Activated effector memory CD4-positive, alpha-beta T cell treated with Interleukin-2 at 50 U/mL for 16 hours (primary cell): ENCODE measurements at places on chromosomes 1 and 21.

DNA sequence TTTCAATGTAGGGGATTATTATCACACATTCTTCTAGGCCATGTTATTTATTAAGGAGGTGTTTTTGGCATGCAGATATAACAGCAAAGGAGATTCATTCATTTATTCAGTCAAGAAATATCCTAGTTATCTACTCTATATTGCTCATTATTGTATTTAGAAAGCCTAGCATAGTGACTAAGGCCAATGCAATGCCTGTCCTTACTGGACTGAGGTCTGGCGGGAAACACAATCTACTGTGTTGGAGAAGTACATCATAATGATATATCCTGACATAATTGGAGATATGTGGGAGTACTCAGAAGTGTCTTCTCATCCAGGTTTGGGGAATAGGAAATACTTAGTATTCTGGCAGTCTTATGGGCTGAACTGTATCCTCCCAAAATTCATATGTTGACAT lies 421.5 kb upstream of the USP24 start:
- no peak for DNase-seq

DNA sequence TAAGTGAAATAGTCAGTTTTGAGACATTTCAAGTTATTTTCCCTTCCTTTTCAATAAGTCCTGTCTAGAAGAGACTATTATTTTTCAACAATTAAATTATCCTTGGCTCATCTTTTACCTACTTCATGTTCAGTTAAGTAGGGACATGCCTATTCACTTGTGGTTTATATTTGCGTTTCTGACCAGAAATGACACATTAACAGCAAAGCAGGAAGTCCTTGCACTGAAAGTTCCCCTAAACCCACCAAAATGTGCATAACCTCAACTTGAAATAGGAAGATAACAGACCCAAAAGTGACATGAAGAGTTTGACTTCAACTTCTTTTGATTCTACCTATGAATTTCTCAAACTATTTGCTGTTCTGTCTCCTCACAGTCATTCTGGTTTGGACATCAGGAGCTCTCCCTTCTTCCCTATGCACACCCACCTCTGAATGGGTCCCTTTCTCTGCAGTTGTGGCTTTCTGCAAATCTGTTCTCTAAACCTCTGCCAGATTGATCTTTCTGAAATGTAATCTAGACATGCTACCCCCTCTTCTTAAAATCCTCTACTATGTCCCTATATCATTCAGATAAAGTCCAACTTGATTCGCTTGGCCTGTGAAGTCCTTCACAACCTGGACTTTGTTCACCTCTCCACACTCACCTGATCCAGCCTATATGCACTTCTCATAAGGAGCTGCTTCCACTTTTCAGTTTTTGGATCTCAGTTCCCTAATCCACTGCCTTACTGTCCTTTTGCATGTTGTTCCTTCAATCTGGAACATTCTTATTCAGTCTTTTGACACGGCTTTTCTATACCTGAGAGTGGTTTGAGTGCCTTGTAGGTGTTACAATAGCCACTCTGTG lies 661.5 kb upstream of the ADGRL4 start:
- no peak for DNase-seq

DNA sequence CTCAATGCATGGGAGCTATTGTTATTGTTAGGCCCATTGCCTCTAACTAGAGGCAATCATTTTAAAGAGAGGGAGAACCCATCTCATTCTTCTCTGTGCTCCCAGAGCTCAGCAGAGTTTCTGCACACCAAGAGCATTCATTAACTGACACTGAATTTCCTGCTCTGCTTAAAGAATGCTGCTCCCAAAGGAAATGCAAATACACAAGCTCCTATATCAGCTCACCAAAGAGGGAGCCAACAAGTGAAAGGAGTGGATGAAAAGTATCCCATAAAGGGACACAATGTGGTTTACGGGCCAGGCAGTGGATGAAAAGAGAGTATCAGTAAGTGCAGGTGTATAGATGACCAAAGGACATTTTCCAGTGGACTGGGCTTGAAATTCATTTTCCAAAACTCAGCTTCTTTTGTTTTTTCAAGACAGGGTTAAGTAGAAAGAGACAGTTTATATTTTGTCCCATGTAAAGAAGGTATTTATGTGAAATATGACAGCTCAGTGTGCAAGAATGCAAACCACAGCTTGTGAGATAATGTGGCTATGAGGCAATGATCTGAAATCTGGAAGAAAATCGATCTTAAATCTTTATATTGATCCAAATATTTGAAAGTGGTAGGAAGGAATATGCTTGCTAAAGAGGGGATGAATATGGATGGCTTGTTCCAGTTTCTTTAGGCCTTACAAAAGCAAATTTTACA lies 207.7 kb upstream of the CAMK1G start:
- no peak for DNase-seq

- no peak for DNase-seq
These were observed 32.3 kb upstream of the ETS2 start for GRCh38 chr21:38773099-38774061.

- DNase-seq, result no peak
These were observed 82.3 kb upstream of the TIAM1 start for GRCh38 chr21:31426235-31426797.

GRCh38 chr1:228875741-228876140 lies 140.5 kb downstream of the RHOU start:
- DNase-seq, result no peak

- DNase-seq, result no peak
These were observed 33.9 kb upstream of the IPO9 start for GRCh38 chr1:201795066-201795465.

DNA sequence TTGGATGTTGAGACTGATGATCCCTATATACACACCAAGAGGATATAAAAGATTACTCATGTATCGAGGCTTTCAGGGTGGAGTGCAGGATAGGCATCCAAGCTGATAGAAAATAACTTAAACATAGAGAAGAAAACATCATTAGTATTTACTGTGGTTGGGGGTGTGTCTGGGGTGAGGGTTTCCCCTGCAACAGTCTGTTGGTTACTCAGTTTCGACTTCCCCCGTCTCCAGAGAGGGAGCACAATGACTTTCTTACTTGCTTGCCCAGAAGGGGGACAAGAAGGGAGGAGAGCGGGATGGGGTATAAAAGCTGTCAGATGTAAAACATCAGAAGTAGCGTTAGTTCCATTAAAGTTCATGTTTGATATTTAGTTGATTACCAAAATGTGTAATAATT lies 717.4 kb upstream of the ZP4 start:
- DNase-seq, result no peak

GRCh38 chr1:15610167-15610566 lies 7.1 kb upstream of the DDI2 start:
- DNase-seq, result no peak

DNA sequence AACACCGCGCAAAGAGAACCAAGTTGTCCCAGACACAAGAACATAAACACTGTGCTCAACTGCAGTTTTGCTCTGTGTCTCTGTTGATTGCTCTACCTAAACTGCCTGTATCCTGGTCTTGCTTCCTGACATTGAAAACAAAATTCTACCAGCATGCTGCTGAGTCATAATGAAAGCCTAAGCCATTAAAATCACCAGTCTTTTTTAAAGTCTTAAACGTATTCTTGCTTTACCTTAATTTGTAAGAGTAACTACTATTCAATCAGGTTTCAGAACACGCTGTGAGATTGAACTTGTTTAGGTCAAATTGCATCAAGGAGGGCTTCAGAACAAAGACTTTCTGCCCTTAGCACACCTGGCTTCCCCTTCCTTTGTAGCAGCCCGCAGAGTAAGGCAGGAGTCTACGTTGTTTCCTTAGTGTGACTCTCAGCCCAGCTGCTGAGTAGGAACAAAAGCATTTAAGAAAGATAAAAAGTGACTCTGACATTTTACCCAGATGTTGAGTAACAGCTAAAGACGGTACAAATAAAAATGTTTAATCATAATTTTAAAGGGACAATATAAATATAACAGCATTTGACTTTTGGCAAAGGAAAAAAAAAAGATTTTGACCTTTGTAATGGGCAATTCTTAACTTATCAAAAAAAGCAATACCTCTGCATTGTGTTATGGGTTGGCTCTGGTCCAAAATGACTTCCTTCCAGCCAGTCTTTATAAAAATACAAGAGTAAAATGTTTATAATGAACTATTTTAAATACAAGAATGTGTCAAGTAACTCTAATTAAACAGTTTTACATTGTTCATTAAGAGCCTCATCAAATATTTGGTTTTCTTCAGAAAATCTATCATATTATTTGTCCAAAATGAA lies 186.9 kb upstream of the ADGRL4 start:
- no peak for DNase-seq

GRCh38 chr1:207052911-207053769 lies at the start of gene PFKFB2:
Gene PFKFB2, plus strand, starts transcription at chr1:207053275. Its CDS starts 1,443 bp downstream, at chr1:207054718.
- DNase-seq, result peak; percentile 85

GRCh38 chr1:29849038-29849750 lies 612.9 kb downstream of the PTPRU start:
- DNase-seq, result no peak

DNA sequence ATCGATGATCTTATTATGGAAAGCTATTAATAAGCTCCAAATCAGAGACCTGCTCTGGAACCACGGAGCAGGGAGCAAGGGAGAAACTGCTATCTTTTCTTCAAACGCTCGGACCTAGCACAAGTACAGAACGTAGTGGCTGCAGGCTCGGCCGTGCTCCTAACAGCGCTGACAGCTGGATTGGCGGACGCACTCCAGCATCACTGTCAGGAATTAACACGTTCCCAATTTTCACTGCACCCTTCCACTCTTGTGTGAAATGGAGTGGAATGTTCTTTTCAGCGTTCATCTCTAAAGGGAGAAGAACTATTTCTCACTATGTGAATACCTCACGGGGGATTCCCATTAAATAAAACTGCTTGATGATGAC lies 106.9 kb downstream of the ZNF281 start:
- DNase-seq, result no peak

DNA sequence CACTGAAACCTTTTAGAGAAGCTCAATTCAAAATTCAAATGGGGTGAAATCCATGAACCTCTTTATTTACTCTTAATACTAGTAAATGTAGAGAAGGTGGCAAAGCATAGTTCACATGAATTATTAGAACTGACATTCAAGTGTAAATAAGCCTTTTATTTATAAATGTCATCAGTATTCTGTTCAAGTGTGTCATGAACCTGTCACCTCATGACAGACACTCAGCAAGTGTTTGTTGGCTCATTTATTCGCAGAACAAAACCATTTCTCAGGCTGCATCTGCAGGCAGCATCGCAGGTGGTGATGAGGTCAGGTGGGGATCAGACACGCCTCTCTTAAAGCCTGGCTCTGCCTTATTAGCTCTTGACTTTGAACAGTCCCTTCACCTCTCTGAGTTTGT lies 116.6 kb downstream of the SETD4 start:
- no peak for DNase-seq

- DNase-seq, result no peak
These were observed 16.0 kb downstream of the LCK start for GRCh38 chr1:32266921-32267591.

DNA sequence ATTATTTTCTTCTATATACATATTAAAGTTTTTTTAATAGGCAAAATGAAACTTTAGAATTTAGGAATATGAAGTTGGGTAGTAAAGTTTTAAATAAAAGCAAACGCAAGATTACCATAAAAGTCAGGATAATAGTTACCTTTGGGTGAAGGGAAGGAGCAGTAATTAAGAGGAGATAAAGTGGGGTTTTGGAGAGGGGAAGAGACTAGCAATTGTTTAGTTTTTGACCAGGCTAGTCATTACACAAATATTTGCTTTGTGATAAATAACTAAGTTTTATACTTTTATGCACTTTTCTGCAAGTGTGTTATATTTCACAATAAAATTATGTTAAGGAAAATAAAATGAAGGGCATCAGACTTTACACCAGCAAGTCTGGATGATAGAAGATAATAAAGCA lies 27.7 kb upstream of the GUCA2B start:
- DNase-seq, result no peak

DNA sequence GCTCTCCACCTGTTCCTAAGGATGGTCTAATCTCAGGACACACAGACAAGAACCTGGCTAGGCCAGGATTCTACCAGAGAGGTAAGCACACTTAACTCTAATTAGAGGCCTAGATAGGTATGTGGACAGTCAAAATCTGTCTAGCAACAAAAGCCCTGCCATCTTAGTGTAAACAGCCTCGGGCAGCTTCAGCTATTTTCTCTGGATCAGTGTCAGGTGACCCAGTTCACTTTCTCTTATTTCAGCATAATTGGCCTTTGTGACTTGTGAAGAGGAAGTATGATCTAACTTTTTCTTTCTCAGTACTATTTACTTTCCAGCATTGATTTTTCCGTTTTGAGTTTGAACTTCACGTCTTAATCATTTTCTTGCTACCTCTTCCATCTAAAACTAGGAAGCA lies 217.7 kb downstream of the CRB1 start:
- DNase-seq, result no peak

- peak; percentile 4 for DNase-seq
These were observed 379.4 kb upstream of the RUNX1 start for GRCh38 chr21:35428489-35428888.

- DNase-seq, result no peak
These were observed 10.4 kb upstream of the SPATC1L start for GRCh38 chr21:46194374-46195334.

DNA sequence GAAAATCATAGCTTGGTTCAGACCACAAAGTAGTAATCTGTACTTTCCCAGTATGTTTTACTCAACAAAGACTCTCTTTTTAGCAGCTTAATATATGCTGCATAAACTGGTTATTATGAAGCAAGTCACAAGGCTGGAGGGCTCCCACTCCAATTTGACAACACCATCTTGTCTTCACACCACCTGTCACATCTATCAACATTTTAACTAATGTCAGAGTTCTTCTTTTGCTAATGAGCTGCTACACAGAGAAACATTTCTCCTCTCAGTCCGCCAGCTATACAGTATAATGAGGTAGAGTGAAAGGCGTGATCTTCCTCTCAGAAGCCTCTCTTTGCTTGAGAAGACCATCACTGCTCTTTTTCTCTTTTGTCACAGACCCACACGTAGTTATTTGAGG lies 230.1 kb downstream of the BARHL2 start:
- no peak for DNase-seq

DNA sequence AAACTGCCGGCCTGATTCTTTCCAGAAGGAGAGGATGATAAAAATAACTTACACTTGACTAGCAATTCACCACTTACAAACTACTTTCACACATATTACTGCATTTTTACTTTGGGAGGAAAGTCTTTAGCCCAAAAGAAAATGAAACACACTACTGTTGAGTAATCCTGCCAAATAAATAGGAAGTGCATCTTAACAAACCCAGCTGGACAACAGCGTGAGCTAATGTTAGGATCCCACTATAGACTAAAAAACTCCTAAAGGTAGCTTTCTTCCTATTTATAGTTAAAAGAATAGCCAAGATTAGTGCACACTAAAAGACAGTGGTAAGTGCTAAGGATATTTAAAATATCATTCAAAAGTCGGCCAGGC lies 83.8 kb downstream of the HSF2BP start:
- DNase-seq, result no peak

GRCh38 chr1:29583727-29584126 lies 347.4 kb downstream of the PTPRU start:
- no peak for DNase-seq

DNA sequence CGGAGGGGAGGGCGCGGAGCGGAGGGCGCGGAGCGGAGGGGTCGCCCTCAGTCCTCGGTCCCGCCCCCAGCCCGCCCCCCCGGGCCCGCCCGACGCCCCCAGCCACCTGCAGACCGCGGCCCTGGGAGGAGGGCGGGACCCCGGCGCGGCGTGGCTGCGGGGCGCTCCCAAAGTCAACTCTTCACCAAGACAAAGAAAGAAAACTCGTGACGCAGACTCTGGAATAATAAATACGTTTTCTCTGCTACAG lies 1.2 kb downstream of the HES4 start:
- DNase-seq, result no peak
